ENCODE measurements at places on chromosomes 2 and 18.

DNA sequence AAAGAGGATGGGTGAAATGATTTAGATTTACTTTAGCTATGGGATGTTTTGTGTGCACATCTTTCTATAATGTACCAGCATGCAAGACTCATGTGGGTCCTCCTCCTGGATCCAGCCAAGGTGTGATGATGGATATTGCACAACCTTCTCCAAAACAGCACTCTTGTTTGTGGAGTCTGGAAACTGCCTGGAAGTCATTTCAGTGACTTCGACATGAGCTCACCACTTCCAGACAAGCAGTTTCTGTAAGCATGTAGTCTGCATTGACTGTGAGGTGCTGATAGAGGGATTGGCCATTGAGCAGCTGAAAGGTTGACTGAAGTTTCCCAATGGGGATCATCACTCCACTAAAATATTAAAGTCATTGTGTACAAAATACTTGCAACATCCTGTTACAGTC lies 154.0 kb downstream of the TRIB2 start:
- DNase-seq: no peak

GRCh38 chr18:64986906-64987495 lies 763.8 kb upstream of the CDH7 start:
- no peak for DNase-seq

- no peak for DNase-seq
Measured at GRCh38 chr18:36783792-36784191, 45.0 kb downstream of the TPGS2 start.

DNA sequence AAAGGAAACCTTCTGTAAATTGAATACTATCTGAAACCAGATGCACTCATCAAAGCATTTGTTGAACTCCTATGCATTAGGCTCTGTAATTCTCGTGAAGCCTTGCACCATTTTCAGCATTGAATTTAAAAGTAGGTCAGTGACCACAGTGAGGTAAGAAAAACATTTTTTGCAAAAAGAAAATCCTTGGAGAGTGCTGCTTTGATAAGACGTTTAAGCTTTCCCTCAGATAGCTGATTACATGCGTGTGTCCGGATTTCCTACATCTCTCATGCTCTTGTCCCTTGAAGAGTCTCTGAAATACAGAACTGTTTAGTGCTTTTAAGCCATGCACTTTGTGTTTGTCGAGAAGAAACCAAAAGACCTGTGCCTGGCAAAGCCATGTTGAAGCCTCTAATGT lies 113.6 kb downstream of the FMNL2 start:
- DNase-seq: no peak

DNA sequence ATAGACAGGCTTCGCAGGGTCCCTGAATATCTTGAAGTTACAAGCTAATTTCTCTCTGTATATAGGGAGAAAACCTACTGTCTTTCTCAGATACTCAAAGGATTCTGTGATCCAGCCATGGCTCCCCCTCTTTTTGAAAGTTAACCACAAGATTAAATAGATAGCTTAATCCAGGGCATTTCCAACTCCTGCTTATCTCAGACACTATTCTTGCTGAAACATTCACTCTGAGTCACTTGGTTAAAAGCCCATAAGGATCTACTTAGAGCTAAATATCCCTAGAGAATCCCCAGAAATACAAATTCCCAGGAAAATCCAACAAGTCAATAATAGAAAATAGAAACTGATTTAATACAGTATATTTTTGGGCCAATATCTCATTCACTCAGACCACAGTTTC lies 179.1 kb upstream of the LYPD1 start:
- DNase-seq: no peak

GRCh38 chr2:3563521-3563976 lies 5.4 kb upstream of the RNASEH1 start:
- no peak for DNase-seq

- no peak for DNase-seq
Measured at GRCh38 chr2:209476367-209477208, 52.7 kb downstream of the MAP2 start.

GRCh38 chr2:123481406-123481805 lies 543.7 kb upstream of the CNTNAP5 start:
- DNase-seq: no peak

- no peak for DNase-seq
Measured at GRCh38 chr18:67845035-67845434, 328.5 kb upstream of the DSEL start.

DNA sequence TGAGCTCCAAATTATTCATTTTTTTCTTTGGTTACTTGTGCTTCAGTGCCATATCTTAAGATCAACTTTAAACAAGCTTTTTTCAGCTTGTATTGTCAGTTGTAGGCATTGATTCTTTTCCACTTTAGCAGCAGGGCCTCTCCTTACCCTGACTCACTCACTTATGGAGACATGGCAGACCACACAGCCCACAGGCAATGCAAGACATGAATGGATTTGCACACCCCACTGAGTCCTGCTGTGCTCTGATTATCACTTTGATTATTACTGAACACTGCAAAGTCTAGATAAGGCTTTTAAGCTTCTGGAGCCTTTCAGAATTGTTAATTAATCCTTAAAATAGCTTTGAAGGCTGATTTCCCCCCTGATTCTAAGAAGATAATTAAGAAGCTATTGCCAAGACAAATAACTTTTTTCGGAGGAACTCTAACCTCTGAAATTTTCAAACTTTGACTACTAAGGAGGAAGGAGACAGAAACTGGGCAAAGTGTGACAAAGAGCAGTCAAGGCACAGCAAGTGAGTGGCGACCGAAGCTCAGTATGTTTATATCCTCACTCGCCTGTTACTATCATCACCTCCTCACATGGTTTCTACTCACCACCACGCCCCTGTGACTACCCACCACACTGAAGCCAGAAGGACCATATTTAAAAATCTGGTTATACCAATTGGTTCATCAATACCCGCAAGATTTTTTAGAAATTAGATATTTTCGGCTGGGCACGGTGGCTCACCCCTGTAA lies 43.3 kb downstream of the CACNB4 start:
- no peak for DNase-seq

DNA sequence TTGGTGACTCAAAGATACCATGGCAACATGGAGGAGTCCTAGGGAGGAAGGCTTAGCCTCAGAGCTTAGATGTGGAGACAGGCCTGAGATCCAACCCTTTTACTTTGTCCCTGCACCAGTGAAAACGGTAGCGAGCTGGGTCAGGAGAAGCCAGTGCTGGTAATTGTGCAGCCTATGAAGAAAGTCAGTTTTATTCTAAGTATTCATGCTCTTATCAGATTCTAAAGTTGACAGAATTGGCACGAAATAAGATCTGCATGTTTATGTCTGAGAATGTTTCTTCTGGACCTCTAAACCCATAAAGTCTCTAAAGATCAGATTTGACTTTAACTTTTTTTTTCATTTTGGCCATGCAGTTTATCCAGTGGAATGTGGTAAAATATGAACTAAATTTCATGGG lies 93.8 kb downstream of the SCG2 start:
- DNase-seq: no peak

DNA sequence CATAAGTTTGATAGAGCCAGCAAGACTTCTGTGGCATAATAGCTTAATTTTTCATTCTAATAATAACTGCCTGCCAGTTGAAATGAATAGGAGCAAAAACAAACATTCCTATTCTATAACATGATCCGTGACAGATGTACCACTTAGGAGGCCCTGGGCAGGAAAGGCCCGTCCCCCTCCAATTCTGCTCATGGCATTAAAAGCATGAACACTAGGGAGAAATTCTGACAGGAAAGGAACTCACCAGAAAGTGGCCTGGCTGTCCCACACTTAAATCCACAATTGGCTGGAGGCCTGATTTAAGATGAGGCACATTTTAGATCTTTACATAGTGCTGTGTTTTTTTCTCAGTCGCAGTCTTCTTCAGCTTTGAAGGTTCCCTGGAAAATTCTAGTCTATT lies 261.9 kb upstream of the ETAA1 start:
- DNase-seq: no peak

GRCh38 chr2:175560521-175561169 lies 379.1 kb upstream of the ATP5MC3 start:
- DNase-seq: no peak

DNA sequence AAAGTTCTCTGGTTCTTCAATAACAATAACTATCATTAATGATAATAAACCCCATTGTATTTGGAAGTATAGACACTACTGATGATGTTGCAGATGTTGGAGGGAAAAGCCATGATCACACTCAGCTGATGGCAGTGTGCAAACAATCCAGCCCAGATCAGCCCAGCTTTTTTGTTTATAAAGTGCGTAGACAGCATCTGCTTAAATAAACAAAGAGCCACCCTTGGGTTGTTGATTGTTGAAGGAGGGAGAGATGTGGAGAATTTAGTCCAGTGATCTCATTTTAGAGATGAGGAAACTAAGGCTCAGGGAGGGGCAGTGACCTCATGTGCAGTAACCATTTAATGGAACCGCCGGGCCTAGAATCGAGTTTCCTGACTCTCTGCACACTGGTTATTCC lies 56.0 kb upstream of the MEX3C start:
- DNase-seq: no peak

- no peak for DNase-seq
Measured at GRCh38 chr2:97728091-97728731, 14.8 kb downstream of the ZAP70 start.

DNA sequence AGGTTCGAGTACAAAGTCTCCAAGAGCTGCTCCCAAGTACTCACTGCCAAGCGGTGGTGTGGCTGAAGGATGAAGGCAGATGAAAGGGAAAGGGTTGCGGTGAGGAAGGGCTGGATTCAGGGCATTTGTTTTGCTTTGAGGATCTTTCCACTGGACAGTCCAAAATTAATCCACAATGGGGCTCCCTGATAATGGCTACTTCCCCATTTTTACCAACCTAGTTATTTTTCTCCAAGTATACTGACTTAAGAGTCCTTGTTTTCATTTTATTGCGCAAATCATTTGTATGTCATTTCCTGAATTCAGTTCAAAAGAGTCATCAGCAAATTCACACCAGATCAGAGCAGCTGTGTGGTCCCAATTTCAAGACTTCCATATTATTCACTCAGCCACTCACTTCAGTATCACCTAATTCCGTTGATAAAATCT lies 464 bp upstream of the SESTD1 start:
- no peak for DNase-seq

DNA sequence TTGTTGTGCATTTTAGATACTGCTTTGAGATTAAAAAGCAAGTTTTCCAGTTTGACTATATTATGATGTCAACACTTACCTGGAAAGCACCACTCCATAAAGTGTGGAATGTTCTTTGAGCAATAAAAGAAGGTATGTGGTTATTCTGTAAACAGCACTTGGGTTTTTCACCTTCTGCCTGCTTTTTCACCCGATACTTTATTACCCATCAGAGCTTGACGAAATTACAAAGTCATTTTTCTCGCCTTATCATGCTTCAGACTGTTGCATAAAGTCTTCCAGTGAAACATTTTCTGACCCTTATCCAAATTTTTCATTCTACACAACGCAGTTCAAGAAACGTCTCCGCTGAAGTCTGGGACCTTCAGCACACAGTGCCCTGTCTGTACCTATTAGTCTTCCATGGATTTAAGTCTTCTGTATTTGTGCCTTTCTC lies 25.2 kb downstream of the CAB39 start:
- DNase-seq: no peak

- no peak for DNase-seq
Measured at GRCh38 chr18:23227726-23228070, 92.4 kb downstream of the CABLES1 start.

DNA sequence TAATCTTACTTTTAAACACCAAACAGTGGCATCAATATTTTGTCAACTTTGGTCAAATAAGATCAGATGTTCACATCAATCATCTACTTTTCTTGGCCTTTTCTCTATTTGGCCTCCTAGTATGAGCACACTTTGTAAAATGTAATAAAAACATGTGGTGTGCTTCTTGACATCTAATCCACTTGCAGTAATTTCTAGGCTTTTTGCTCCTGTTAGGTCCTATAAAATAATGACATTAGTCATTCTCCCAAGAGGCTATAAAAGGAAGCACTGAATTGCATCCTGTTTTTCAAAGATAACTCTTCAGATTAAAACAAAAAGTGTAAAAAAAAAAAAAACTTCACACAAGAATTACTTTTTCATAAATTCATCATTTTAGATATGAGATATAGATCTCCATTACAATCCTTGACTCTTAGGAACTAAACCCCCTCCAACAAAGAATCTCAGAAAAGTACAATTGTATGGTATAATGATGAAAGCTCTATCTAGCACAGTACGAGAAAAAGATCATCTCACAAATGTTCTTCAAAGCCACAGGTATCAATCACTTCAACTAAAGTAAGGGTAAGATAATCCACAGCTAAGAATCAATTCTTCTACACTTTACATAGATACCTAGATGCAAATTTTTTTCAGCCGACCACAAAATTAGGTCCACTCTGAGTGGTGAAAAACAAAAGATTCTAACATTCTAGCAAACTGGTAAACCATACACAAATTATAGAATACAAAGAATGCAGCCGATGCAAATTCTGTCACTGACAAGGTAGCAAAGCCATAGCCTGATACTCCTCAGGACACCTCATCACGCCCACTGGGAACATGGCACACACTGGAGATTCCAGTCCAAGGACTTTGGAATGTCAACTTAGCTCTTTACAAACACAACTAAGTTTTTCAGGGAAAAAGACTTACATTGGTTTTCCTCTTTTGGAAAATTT lies 2.7 kb downstream of the BCL2 start:
- no peak for DNase-seq

DNA sequence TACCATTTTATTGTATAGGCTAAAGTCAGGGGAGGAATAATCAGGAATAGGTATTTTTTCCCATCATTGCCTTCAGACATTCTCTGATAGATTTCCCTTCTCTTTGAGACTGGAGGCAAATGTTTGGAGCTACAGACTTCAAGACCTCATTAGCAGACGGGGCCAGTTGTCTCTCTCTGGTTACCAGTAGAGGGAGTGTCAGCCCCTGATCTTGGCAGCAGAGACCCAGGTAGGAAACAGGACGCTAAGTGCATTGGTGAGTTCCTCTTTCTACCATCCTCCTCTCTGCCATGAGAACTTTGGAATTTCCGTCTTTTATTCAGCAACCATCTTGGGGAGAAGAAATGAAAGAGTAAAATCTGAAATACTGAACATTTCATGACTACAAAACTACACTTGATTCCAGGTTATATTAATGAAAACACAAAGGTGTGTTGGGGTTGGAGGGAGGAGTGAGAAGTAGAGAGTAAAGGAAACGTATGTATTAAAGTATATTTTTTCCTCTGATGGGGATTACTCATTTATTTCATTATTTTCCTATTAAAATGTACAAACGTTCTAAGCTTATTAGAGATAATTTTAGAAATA lies 186.2 kb upstream of the GCFC2 start:
- DNase-seq: no peak

GRCh38 chr2:146927080-146927711 lies 917.6 kb upstream of the ACVR2A start:
- no peak for DNase-seq

DNA sequence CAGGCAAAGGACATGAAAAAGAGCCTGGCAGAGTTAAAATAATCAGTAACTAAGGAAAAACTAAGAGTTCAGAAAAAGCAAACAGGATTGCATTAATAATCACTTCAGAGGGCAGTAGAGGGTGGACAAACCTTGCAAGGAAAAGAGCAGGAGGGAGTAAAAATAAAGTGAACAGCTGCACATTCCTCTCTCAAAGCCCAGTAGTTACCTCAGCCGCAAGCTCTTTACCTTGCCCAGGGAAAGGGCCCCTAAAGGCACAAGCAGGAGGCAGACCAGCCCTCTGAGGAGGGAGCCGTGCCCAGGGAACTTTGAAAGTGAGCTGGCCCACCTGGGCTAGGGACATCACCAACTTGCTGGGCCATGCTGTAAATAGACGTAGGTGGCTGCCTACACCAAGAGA lies 196.9 kb downstream of the C1D start:
- DNase-seq: no peak
